Upper lobe of left lung (tissue), 6 donors: ENCODE measurements at places on chromosomes 7 and 10. TPM values are rescaled to one million over a fixed set of nuclear protein-coding genes. Genes with fewer than 3 reads are reported as not detected.

DNA sequence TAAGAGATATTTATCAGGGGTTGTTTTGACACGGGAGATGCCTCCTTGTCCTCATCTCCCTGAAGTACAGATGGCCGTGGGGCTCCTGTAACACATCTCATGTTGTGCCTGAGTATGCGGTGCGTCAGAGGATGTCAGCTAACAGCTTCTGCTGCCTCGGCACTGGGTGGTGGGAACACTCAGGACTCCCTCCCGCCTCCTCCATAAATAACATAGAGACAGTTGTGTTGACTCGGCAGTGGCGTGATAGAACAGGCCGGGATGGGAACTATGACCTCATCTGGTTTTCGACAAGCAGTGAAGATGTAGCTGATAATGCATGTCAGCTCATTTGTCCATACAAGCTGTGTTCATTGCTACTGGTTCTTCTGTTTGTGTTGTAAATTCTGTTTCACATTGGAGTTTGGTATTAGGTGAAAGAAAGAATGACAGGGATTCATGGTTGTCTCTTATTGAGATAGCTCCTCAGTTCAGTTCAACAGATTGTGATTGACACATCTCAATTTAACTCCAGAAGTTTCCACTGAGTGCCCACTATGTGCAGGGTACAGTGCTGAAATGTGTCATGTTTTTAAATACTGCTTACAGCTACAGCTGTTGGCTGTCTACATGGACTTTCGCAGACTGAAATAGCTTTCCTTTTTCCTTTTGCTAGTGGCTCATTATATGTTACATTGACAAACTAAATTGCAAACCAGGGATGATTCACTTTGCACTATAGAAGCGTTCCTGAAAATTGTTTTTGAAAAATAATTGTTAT is 87.4 kb downstream of the CHN2 start:
- no peak overlapping the region for H3K4me3 ChIP-seq
- H3K4me1 ChIP-seq = peaks cover 4% of the 10 kb centered on the region
- no peak overlapping the region for H3K27ac ChIP-seq
- H3K27me3 ChIP-seq = no peaks in the 10 kb centered on the region
- no peak for DNase-seq

DNA sequence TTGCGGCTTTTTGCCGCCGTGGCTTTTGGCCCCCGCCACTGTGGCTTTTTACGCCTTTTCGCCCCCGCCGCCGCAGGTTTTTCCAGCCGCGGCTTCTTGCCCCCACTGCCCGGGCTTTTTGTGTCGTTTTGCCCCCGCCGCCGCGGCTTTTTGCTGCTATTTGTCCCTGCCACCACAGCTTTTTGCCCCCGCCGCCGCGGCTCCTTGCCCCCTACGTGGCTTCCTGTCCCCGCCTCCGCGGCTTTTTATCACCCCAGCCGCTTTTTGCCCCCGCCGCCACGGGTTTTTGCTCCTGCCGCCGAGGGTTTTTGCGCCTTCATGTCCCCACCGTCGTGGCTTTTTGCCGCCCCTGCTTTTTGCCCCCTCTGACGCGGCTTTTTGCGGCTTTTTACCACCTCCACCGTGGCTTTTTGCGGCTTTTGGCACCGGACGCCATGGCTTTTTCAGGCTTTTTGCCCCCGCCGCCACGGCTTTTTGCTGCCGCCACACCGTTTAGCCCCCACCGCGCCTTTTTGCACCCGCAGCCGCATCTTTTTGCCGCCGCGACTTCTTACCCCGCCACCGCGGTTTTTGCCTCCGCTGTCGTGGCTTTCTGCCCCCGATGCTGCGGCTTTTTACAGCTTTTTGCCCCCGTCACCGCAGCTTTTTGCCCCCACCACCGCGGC is 637.0 kb downstream of the ZNF716 start:
- H3K27ac ChIP-seq = no peak overlapping the region
- no peaks in the 10 kb centered on the region for H3K36me3 ChIP-seq
- H3K27me3 ChIP-seq = no peaks in the 10 kb centered on the region
- DNase-seq = no peak
- no peak overlapping the region for H3K4me3 ChIP-seq

DNA sequence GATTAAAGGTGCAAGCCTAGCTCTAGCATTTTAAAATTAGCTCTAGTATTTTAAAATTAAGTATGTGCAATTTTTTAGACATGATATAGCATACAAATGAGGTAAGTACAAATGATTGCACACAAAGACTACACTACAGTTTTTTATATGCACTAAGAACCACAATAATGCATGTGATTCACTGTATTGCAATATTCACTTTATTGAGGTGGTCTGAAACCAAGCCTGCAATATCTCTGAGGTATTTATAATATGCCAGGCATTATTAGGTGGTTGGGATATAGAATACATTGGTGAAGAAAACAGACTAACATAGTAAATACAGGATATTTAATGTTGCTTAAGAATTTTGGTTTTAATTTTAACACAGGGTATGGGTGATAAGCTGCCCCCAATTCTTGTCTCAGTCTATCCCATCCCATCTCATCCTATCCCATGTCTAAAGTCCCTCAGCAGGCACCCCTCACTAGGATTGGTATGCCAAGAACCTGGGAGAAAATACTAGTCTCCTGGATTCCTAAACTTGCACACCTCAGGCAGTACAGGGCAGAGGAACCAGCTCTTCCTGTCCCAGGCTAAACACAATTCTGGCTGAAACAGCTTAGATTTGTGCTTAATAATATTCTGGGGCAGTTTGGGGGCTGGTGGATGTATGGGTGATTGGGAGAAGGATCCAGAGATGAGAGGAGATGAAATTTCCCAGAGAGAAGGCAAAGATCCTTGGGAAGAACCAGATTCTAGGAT is 90.4 kb downstream of the HIPK2 start:
- H3K27me3 ChIP-seq = no peaks in the 10 kb centered on the region
- no peak for DNase-seq
- peaks cover 14% of the 10 kb centered on the region for H3K4me1 ChIP-seq
- H3K36me3 ChIP-seq = no peaks in the 10 kb centered on the region

- no peaks in the 10 kb centered on the region for H3K27me3 ChIP-seq
- no peak overlapping the region for H3K27ac ChIP-seq
- H3K36me3 ChIP-seq = no peaks in the 10 kb centered on the region
- no peak overlapping the region for H3K4me3 ChIP-seq
- DNase-seq = no peak
Observed at GRCh38 chr7:94338921-94339371, 55.7 kb upstream of the COL1A2 start.

Gene TMEM270
- total RNA-seq = not detected

DNA sequence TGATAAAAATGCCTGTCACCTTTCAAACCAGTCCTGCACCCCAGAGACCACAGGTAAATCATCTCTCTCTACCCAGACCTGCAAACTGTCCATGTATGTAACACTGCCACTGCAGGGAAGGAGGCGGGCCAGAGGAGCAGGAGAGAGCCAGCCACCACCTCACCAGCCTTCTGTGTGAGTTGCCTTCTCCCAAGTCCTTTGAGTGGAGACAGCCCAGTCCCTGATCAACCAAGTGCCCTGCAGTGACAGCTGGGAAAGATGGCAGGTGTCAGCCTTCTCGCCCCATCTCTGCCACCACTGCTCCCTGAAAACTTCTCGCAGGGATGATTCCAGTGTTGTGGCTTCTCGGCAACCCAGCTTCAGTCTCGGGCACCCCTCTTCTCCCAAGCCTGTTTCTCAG is 42.4 kb downstream of the MTURN start:
- H3K36me3 ChIP-seq = no peaks in the 10 kb centered on the region
- no peaks in the 10 kb centered on the region for H3K27me3 ChIP-seq
- no peak overlapping the region for H3K4me3 ChIP-seq
- no peak overlapping the region for H3K27ac ChIP-seq
- H3K4me1 ChIP-seq = peaks cover 8% of the 10 kb centered on the region

DNA sequence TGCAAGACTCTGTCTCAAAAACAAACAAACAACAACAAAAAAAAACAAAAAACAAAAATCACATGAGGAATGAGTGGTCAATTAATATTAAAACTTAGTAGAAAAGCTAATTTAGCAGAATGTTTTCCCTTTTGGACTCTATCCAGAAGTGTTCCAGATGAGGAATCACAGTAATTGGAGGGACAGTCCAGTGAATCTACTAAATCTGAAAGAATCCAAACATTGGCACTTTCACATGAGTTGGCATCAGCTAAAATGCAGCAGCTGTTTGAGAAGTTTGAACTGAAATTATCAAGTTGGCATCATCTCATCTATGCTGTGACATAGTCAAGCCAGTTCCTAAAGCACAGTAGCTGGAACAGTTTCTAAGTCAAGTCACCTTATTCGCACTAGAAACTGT is 367.8 kb downstream of the PPP1R3A start:
- H3K4me3 ChIP-seq = no peak overlapping the region
- DNase-seq = no peak
- H3K27ac ChIP-seq = no peak overlapping the region
- no peaks in the 10 kb centered on the region for H3K36me3 ChIP-seq
- no peaks in the 10 kb centered on the region for H3K27me3 ChIP-seq
